ENCODE measurements at places on chromosomes 2 and 18.

DNA sequence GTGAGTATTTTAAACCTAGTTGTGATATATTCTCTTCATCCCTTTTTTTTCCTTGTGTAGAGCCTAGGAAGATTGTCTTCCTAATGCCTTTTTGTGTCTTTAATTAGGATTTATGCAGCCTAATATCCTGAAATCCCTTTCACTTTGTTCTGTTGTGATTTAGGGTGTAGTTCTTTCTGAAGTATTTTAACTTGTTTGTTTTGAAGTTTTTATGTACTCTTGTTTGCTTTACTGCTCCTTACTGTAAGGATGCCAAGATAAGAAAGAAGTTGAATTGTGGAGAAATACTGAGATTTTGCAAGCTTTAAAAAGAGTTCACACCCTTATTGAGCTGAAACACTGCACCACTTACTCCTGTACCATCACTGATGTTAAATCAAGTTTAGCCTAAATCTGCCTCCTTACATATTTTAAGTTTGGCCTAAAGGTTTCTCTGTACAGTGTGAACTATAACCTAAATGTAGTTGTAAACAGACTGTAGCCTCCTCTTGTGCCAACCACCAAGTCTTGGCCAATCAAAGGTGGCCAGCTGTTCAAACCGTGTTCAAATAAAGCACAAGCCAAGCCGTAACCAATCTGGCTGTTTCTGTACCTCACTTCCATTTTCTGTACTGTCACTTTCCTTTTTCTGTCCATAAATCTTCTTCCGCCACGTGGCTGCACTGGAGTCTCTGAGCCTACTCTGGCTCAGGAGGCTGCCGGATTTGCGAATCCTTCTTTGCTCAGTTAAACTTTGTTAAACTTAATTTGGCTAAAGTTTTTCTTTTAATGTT is 17.7 kb upstream of the ACOXL start:
- DNase-seq: no peak

- DNase-seq: no peak
These were observed 183.5 kb upstream of the ZNF521 start for GRCh38 chr18:25535495-25535894.

GRCh38 chr2:202019689-202020450 is 13.8 kb upstream of the FZD7 start:
- no peak for DNase-seq

DNA sequence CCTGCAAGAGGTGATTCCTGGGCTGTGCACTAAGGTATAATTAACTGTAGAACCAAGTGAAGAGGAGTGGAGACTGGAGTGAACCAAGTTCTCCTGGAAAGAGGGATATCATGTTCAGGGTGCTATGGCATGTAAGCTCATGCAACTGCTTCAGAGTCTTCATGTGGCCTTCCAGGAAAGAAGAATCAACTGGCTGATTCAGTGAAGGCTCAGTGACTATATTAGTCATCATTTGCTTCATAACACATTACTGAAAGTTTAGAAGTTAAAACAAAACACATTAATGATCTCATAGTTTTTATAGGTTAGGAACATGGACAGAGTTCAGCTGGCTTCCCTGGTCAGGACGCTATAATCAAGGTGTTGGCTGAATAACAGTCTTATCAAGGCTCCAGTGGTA is 1200.8 kb upstream of the GYPC start:
- DNase-seq: no peak

GRCh38 chr18:37282386-37283037 is 283.1 kb downstream of the CELF4 start:
- DNase-seq: no peak

GRCh38 chr18:12315490-12315889 is 7.4 kb downstream of the TUBB6 start:
- no peak for DNase-seq

DNA sequence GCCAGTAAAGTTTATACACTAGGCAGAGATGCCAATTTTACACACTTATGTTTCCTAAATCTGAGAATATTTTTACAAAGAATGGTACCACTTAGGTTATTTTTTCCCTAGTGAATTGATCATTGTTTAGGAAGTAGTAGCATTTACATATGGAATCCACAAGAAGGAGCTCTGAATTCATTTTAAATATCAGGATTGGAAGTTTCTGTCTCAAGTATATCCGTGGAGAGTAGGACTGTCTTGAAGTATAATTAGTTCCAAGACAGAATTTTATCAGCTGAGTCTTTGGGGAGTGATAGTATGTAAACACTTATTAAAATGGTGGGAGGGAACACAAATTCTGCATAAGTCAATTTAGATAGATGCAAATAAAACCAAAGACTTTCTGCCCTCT is 82.3 kb upstream of the FAM98A start:
- DNase-seq: no peak

GRCh38 chr18:40485318-40485717 is 1469.7 kb upstream of the PIK3C3 start:
- no peak for DNase-seq

DNA sequence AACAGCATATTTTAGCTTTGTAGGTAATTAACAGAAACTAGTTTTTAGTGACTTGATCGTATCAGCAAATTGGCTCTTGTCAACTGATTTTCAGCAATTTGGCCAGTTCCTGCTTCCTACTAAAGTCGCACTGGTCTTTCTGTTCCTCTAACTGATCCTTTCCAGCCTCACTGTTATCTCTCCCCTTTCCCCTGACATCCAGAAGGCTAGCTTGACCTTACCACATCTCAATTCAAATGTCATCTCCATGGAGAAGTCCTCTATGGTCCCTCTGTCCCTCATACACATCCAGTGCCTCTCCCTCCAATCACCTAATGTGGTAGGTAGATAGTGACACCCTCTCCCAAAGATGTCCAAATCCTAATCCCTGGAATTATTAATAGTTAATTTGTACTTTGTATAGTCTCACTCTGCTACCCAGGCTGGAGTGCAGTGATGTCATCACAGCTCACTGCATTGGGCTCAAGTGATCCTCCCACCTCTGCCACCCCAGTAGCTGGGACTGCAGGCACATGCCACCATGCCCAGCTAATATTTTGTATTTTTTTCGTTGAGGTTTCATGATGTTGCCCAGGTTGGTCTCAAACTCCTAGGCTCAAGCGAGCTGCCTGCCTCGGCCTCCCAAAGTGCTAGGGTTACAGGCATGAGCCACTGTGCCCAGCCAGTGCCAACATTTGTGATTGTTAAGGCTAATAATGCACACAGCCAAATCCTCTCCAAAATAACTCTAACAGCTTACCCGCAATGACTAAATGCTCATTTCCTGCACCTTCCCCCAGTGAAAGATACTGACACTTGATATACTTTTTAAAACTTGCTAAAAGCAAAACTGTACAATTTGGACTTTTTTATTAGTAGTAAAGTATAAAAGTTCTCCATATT is 16.9 kb downstream of the PSTPIP2 start:
- no peak for DNase-seq

- DNase-seq: no peak
These were observed 83.0 kb downstream of the TAF4B start for GRCh38 chr18:26309281-26309680.

- DNase-seq: no peak
These were observed 55.0 kb downstream of the EPB41L3 start for GRCh38 chr18:5488844-5489243.
